ENCODE measurements at places on chromosomes 13 and 19. TPM values are rescaled to one million over a fixed set of nuclear protein-coding genes. Genes with fewer than 3 reads are reported as not detected.

The C1QTNF9B gene
- not detected for total RNA-seq

The CEACAM4 gene
- total RNA-seq: not detected

The TJP3 gene
- not detected for total RNA-seq

The KCNJ14 gene
- total RNA-seq: 0.65 TPM

Measured in smooth muscle cell of the pulmonary artery (primary cell).